Activated CD8-positive, alpha-beta T cell treated with anti-CD3 and anti-CD28 coated beads for 36 hours (primary cell): ENCODE measurements at places on chromosomes 1 and 21.

- peak; percentile 98 for DNase-seq
These were observed 62.7 kb downstream of the SKI start for GRCh38 chr1:2290595-2291510.

DNA sequence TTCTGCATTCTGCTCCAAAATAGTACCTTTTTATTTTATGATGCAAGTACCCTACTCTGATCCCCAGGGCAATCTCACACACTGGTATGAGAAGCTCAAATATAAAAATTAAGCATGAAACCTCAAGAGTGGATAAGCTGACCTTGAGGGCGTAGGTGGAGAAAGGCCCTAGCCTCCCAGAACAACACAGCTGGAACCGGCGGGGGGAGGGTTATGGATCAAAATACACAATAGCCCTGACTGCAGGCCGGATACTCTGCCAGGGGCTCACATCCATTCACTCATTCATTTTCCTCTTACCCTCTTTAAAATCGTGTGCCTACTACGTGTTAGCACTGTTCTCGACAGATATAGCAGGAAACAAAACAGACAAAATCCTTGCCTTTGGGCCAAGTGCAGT, 32.8 kb upstream of the ECE1 start:
- DNase-seq = no peak

- DNase-seq = no peak
These were observed 48.1 kb downstream of the DMRTB1 start for GRCh38 chr1:53507116-53507820.

GRCh38 chr1:181181792-181182585, 93.5 kb downstream of the IER5 start:
- no peak for DNase-seq

GRCh38 chr1:211305044-211305443, 21.6 kb upstream of the TRAF5 start:
- DNase-seq = peak; percentile 78
